ENCODE measurements at places on chromosomes 4 and X.

- peak; percentile 74 for DNase-seq
Measured at GRCh38 chrX:7147978-7148854, at the start of gene PUDP. Gene PUDP (minus strand): TSS chrX:7148153. CDS start chrX:7148113, 40 bp downstream.

- DNase-seq, result no peak
Measured at GRCh38 chr4:84958434-84958833, 8.1 kb downstream of the WDFY3 start.

DNA sequence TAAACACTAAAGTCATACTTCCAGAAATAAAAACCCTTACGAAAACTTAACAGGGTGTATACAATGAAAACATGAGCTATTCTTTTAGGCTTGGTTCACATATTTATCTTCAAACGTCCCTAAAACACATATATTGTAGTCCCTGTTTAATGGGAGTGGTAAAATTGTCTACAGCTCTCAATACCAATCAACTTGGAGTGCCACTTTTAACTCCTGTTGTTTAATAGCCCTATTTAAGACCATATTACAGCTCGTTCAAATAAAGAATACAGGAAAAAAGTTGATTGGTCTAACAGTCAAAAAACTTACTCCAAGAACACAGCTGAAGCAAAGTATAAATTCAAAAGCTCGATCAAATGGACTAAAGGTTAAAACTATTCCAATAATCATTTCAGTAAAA, 3.9 kb downstream of the UBE2D3 start:
- no peak for DNase-seq

- DNase-seq, result no peak
Measured at GRCh38 chr4:144686921-144687320, 41.0 kb downstream of the HHIP start.
